DMS53 (cell line): ENCODE measurements at places on chromosomes 11 and 22.

- DNase-seq, result no peak
Measured at GRCh38 chr22:19997561-19998231, 18.9 kb downstream of the ARVCF start.

GRCh38 chr11:65868076-65868667, 4.4 kb downstream of the EFEMP2 start:
- peak; percentile 52 for DNase-seq

- DNase-seq, result no peak
Measured at GRCh38 chr11:45042560-45042959, 91.9 kb upstream of the TP53I11 start.

DNA sequence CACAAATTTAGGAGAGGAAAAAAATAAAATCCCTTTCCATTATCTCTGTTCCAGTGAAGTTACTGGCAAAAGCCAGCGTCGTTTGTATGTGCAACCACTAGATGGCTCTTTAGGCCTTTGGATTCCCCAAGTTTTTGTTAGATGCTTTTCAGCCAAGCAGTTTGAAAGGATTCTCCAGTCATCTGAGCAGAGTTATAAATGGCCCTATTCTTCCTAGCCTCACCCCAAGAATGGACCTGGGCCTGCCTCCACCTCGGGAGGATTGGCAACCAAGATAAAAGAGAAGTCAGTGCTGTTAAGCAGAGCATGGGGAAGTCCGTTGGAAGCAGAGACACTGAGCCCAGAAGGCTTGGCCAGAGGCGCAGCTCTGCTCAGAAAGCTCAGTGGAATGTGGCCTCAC, 15.4 kb downstream of the FAM181B start:
- DNase-seq, result peak; percentile 83

DNA sequence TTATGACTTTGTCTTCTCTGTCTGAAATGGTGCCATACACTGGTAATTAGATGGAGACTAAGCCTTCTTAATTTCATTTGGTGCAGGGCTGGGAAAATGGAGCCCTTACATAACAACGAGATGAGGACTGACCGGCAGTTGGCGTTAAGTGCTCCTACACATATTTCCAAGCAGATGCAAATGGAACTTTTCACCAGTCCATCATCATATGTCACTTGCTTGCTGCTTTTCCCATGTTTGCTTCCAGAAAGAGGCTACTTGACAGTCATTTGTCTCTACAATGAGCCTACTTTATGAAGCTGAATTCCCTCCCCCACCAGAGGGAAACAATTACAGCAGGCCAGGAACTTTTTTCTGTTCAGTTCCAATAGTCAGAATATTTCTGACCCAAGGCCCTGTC, 32.6 kb downstream of the SVIP start:
- no peak for DNase-seq

DNA sequence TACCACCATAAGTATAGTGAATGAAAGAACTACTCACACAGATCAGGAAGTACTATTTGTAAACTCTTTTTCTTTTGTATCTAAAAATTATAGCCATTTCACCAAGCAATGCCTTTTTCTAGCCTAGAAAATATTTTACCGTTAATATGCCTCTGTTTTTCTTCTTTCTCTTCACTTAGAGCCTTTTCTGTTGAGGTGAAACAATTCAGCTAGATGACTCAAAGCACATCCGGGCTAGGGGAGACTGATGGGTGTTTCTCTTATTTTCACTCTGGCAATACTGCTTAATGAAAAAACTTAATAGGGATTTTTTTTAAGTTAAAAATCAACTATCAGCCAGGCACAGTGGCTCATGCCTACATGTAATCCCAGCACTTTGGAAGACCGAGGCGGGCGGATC, 93.3 kb downstream of the SGSM3 start:
- DNase-seq, result no peak
